ENCODE measurements at places on chromosomes 11 and 22. TPM values are rescaled to one million over a fixed set of nuclear protein-coding genes. Genes with fewer than 3 reads are reported as not detected.

Gene RPS19BP1
- total RNA-seq, result 300 TPM

Gene YPEL1
- total RNA-seq, result 4.2 TPM

GRCh38 chr11:120612513-120613263, 101.1 kb downstream of the GRIK4 start:
- no peak for DNase-seq

GRCh38 chr11:22690871-22691270, 24.5 kb downstream of the GAS2 start:
- no peak for DNase-seq

DNA sequence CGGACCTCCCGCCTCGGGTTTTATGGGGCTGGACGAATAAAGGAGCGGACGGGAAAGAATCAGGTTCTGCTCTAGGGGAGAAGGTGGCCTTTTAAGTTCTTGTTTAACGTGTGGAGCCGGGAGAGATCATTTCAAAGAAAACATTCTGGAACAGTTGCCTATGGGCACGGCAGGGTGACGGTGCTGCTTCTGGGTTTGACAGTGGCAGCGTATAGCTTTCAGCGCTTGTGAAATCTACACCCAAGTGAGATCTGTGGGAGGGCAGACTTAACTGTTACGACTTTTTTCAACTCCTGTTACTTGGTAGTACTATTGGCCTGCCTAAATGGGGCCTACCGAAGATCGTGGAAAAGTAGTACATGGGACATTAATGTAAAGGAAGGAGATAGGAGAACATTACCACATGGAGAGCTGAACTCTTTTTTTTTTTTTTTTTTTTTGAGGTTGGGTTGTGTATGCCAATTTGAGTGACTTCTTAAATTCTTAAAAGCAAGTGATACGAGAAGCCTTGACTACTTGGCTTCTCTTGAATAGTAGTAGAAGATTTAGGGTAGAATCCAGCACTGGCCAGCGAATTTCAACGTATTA, 743 bp downstream of the USP47 start:
- DNase-seq, result peak; percentile 86

GRCh38 chr11:88104408-88104807, 70.8 kb downstream of the RAB38 start:
- DNase-seq, result peak; percentile 82

- DNase-seq, result no peak
Observed at GRCh38 chr11:20450829-20451228, 63.3 kb downstream of the PRMT3 start.

GRCh38 chr11:85656777-85657176, 8.2 kb downstream of the CREBZF start:
- no peak for DNase-seq

DNA sequence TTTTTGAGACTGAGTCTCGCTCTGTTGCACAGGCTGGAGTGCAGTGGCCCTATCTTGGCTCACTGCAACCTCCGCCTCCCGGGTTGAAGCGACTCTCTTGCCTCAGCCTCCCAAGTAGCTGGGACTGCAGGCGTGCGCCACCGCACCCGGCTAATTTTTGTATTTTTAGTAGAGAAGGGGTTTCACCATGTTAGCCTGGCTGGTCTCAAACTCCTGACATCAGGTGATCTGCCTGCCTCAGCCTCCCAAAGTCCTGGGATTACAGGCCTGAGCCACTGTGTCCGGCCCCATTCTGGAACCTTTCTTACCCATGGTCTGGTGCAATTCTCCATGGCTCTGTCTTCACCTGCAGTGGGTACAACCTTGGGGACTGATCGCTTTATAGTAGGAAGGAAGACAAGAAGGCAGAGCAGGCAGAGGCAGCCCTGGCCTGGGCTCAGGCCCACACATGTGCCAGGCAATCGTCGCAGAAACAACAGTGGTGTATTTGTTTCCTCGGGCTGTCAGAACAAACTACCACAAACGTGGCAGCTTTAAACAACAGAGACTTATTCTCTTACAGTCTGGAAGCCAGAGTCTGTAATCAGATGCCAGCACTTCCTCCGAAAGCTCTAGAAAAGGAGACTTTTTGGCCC, 4.0 kb upstream of the PTGDR2 start:
- DNase-seq, result no peak

DNA sequence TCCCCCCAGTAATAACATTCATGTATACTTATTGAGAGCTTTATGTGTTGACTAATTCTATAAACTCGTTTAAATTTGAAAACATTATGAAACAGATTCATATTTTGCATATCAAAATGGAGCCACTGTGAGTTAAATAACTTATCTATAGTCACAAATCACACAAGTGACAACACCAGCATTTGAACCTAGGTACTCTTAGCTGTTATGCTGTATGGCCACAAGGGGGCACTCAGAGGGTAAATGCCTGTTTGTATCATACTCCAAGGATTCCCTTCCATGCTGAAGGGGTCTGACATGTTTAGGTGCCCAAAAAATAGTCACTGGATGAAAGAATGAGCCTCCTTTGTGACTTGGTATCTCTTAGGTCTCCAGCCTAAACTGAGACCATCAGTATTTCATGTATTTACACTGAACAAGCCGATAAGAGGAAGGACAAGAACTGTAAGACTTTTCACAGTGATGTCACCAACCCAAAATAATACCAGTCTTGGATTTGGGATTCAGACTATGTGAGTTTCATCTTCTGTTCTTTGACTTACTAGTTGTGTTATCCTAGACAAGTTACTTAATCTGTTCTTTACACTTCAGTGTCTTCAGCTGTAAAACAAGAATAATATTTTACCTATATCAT, 12.2 kb upstream of the OR52D1 start:
- DNase-seq, result peak; percentile 71

DNA sequence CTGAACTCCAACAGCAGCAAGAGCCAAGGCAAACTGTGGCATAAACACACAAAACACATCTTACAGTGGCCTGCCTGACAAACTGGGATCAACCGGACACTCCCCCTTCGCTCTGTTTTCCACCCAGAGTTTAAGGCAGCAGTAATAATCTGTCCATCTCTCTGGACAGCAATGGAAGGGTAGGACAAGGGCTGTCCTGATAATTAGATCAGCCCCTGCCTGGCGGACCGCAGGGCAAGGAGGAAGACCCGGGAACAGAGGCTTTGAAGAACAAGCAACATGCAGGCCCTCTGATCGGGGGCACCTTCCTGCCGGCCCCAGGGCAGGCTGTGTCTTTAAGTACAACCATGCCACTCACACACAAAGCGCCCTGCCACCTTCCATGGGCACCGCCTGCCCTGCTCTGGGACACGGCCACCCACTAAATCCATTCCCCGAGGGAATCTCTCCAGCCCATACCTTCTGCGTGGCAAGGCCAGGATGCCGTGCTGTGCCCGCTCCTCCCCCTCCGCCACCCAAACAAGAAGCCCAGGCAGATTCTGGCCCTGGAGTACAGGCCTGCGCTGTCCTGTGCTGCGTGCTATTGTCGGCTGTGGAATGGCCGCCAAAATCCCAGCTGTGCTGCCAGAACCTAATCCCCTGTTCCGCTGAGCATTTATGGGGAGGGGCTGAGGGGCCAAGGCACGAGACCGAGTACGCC, 38.8 kb downstream of the NUMA1 start:
- DNase-seq, result peak; percentile 76

GRCh38 chr11:128670631-128671030, 23.2 kb upstream of the FLI1 start:
- no peak for DNase-seq

All from HT-29 (cell line).